Activated gamma-delta T cell (primary cell): ENCODE measurements at places on chromosomes 12 and 14.

DNA sequence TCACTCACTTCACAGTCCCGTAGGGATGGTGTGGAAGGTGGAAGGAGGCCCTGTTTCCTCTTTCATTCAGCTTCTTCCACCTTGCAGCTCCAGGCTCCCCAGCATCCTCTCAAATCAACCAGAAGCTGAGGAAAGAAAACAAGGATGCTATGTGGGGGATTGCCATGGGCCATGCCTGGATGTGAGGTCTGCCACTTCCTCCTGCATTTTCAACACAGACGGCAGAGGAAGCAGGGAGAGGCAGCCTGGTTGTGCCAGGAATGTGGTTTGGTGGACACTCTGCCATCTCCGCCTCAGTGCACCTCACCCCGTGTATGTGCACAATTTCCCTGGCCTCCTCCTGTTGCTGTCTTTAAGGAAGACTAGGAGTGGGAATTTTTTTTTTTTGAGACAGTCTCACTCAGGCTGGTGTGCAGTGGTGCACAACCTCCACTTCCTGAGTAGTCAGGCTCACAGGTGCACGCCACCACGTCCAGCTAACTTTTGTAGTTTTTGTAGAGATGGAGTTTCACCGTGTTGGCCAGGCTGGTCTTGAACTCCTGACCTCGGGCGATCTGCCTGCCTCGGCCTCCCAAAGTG lies 99.2 kb downstream of the SLC15A4 start:
- DNase-seq = no peak

GRCh38 chr12:113082486-113083148 lies 26.1 kb downstream of the DTX1 start:
- DNase-seq = no peak

GRCh38 chr12:63805704-63806672 lies 26.3 kb downstream of the RXYLT1 start:
- no peak for DNase-seq

GRCh38 chr14:102140027-102140749 lies 491 bp downstream of the WDR20 start:
- DNase-seq = no peak

DNA sequence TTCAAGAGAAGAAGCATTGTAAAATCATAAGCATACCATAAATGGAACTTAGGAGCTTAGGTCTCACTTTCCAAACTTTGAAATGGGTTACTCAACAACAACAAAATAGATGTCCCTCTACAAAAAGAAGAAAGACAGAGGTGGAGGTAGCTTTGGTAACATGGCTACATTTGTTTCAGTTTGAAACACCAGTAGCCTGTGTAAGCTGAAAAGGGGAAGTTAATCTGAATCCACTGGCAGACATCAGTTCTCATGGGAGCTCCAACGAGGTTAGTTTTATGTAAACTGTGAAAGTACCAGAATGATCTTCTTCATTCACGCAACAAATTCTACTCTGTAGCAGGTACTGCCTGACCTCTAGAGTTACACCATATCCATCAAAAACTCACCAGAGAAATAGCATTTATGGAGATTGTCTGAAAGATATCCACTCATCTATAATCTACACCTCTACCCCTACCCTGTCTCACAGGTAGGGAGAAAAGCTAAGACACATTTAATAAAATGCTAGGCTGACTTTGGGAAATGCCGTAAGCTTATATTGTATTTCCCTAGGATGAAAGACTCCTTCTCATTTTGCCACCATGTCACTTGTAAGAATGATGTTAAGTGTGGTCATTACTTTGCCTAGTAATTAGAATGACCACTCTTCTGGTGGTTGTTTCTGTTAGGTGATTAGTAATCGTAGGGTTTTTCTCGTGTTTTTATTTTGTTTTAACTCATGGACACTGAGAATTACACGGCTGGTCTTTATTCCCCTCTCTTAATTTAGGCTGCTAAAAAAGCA lies 224.1 kb downstream of the ASCL1 start:
- no peak for DNase-seq

GRCh38 chr12:116620492-116621191 lies 61.5 kb downstream of the MAP1LC3B2 start:
- DNase-seq = no peak

DNA sequence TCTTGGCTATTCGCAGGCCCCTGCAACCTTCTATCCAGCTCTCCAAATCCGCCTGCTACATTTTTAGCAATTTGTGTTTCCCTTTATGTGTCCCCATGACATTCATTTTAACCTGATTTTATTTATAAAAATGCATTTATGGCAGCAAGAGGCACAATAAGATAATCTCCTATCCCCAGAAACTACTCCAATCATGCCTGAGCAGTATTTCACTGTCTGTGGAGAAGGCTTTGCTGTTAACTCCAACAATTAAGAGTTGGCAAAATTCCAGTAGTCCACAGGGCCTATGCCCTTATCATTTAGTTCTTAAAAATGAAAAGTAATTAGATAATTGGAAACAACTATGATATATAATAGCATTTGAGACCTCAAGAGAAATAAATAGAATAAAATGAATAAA lies 462.4 kb downstream of the TRHDE start:
- no peak for DNase-seq

DNA sequence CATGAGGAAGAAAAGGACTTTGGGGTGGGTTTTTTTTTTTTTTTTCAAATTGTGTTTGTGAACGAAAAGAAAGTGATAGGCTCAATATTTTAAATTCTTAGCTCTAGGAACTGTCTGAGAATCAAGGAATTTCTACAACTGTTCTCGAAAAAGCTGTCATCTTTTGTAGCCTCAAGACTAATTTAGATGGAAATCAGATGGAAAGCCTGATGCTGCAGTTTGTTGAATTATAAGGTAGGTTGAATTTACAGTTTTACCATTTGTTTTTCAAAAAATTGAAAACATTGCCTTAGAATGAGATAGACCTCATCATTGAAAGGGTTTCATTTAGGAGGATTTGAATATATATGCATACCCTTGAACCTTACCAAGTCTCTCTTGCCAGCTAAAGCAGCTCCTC lies 109.3 kb upstream of the TRHDE start:
- DNase-seq = no peak

DNA sequence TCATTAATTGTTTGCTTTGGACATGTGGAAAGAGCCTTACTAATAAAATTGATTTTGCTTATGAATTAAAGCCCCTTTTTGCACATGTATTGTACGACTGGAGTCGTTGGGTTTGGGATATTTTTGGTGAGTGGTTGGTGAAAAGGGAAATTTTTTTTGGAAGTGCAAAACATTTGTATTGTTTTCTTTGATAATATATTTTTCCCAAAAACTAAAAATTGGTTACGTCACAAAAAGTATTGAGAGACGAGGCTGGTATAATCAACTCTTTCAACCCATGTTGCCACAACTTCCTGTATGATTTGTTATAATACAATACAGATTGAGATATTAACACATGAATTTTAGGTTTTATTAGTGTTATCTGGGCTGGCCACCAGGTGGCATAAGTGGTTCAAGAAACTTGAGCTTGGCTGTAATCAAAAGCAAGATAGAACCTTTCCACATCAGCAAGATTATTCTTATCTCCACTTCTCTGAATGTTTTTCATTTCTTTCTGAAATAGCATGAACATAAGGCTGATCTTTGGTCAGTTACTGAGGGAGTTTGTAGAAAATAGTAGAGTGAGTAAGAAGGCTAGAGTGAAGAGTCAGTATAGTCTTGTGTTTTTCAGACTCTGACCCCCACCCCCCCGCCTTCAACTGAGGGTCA lies 8.7 kb downstream of the NGDN start:
- DNase-seq = no peak

DNA sequence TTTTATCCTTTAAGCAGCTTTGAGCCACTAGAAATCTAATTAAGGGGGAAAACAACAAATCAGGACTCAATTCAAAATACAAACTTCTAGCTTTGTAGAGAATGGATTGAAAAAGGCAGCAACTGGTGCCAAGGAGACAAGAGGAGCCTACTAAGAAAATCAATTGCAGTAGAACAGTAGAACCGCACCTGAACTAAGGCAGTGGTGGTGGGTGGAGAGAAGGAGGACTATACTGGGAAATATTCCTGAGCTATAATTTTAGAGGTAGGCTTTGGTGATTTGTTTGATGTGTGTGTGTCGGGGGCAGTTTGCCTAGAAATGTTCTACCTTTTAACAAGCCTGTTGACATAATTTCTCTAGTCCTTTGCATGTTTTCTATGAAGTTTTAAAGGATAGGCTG lies 270.9 kb upstream of the SYT10 start:
- no peak for DNase-seq

DNA sequence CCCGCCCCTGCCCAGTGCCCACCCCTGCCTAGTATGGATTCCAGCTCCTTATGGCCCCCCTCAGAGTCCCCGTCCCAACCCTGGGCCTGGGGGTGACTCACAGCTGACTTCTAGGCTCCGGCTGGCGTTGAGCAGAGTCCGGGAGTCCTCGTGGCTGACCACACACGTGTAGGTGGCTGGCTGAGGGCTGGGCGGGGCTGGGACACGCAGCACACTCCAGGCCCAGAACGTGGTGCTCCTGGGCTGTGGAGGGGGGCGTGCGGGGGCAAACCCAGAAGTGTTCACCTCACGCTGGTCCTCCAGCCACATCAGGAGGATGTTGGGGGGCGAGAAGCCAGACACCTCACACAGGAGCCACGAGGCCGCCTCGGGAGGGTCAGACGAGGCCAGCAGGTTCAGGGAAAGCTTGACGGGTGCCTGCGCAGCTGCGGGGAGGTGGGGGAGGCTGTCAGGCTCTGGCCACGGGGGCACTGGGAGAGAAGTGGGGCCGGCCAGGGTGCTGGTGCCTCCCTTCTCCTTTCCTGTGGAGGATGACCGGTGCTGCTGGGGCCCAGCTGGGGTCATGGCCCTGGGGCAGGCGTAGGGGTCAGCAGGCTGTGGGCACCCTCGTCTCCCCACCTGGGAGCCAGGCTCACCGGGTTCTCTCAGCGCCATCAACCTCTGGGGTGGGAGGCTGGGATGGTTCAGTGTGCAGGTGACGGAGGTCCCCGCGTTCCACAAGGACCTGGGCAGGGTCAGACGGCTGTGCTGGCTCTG lies 314.1 kb downstream of the TMEM121 start:
- DNase-seq = no peak

GRCh38 chr14:51527073-51527472 lies 124.6 kb upstream of the FRMD6 start:
- DNase-seq = no peak

DNA sequence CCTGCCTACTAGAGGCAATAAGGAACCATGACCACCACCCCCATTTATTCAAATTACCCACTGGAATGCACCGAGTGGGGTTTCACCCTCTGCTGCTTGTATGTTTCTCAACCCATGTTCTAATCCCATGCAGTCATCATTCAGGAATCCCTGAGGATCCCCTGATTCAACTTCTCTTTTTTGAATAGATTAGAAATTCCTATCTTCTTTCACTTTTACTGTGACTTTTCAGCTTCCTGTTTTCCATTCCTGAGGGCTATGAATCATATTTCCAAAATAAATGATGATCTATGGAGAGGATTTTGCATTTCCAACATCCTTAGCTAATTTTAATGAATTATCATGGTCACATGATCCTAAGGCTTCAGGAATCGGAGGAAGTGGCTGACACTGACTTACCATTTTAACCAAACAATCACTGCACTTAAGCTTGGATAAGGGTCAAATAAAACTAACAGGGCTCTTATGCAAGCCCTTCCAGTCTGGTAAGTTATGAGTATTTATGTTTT lies 19.4 kb upstream of the P2RX4 start:
- DNase-seq = no peak

- no peak for DNase-seq
Measured at GRCh38 chr12:127119600-127120140, 1147.3 kb upstream of the TMEM132C start.

DNA sequence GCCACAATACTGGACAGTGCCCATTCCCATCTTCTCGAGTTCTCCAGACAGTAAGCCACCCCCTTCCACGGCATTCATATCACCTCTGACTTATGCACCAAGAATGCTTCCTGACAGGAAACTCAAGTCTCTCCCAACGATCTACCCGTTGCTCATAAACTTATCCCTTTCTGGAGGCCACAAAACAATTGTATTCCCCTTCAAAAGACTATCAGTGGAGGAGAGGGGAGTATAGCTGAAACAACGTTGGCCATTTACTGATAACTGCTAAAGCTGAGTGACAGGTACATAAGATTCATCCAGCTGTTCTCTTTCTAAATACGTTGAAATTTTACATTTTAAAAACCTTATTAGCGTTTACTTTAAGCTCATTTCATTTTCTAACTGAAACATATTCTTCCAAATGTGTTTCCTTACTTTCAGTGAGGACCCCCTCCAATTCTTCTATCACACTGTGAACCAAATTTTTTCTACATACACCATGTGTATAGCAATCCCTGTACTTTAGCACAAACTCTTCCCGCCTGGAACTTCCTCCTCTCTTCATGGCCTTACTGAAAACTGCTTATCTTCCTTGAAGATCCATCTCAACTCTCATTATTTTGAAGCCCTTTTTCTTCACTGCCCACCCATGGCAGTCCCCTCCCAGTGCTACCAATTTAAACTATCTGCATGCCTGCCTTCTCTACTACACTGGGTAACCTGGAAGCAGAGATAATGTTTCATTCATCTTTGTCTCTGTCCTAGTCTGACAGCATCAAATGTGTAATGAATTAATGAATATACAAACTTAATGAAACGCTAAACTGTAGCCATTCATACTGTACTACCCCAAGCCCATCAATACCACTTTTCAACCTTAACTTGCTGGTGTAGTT lies 28.8 kb downstream of the ATXN2 start:
- no peak for DNase-seq

- no peak for DNase-seq
Measured at GRCh38 chr12:54139019-54139418, 49.8 kb downstream of the SMUG1 start.

- no peak for DNase-seq
Measured at GRCh38 chr12:57864442-57865083, 18.0 kb upstream of the CTDSP2 start.

DNA sequence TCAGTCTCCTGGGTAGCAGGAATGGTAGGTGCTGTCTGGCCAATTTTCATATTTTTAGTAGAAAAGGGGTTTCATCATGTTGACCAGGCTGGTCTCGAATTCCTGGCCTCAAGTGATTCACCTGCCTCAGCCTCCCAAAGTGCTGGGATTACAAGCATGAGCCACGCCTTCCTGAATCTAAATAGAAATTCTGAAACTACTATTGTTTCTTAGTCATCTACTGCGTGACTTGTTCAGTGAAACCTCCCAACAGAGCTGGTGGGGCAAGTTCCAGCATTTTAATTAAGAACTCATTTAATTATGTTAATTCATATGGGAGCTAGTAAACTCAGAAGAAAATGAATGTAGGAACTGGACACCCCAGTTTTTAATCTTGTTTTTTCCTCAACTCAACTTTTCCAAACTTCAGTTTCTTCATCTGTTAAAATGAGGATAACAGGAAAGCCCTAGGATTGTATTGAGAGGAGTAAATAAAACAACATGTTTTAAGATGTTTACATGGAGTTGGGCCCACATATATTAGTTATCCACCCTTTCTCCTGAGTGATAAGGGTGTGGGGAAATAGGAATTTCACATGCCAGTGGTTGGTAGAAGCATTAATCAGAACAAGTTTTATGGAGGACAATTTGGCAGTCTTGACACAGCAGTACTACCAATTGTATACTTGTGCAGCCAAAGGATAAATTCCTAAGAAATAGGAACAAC lies 335.8 kb upstream of the E2F7 start:
- DNase-seq = no peak

- no peak for DNase-seq
Measured at GRCh38 chr12:2537868-2538541, 256.8 kb upstream of the FKBP4 start.
